A549 treated with dexamethasone at 1 μM for 4 hours (cell line): ENCODE measurements at places on chromosomes 13 and 19. TPM values are rescaled to one million over a fixed set of nuclear protein-coding genes. Genes with fewer than 3 reads are reported as not detected.

The PRODH2 gene
- 0.12 to 0.46 TPM (median 0.16 TPM) in 5 replicates for total RNA-seq

The PRSS57 gene
- 0.14 TPM in 1 of 5 replicates, not detected in the others for total RNA-seq

The GRK1 gene
- total RNA-seq = 0.03 TPM in 1 of 5 replicates, not detected in the others

The ANKRD24 gene
- total RNA-seq = 0.21 to 0.34 TPM (median 0.27 TPM) in 5 replicates

The ZNF222 gene
- 3.1 to 3.9 TPM (median 3.6 TPM) in 5 replicates for total RNA-seq

The LCP1 gene
- total RNA-seq = 0.13 to 0.30 TPM (median 0.15 TPM) in 5 replicates

The CEBPG gene
- total RNA-seq = 39.8 to 44.4 TPM (median 39.8 TPM) in 5 replicates

The CCDC8 gene
- not detected in 5 replicates for total RNA-seq

The POP4 gene
- 191 to 229 TPM (median 192 TPM) in 5 replicates for total RNA-seq

The KCTD15 gene
- total RNA-seq = 33.9 to 67.0 TPM (median 56.0 TPM) in 5 replicates

The SHANK1 gene
- 0.09 to 0.27 TPM (median 0.22 TPM) in 5 replicates for total RNA-seq

The DCT gene
- total RNA-seq = 0.04 TPM in 1 of 5 replicates, not detected in the others

The LRRC4B gene
- total RNA-seq = 0.33 to 0.63 TPM (median 0.54 TPM) in 5 replicates

The CYP2A7 gene
- not detected in 5 replicates for total RNA-seq
